Stimulated activated CD8-positive, alpha-beta memory T cell treated with anti-CD3 and anti-CD28 coated beads, Interleukin-7, amount 100 ng/mL, for 48 hours (primary cell): ENCODE measurements at places on chromosomes 12 and 14.

DNA sequence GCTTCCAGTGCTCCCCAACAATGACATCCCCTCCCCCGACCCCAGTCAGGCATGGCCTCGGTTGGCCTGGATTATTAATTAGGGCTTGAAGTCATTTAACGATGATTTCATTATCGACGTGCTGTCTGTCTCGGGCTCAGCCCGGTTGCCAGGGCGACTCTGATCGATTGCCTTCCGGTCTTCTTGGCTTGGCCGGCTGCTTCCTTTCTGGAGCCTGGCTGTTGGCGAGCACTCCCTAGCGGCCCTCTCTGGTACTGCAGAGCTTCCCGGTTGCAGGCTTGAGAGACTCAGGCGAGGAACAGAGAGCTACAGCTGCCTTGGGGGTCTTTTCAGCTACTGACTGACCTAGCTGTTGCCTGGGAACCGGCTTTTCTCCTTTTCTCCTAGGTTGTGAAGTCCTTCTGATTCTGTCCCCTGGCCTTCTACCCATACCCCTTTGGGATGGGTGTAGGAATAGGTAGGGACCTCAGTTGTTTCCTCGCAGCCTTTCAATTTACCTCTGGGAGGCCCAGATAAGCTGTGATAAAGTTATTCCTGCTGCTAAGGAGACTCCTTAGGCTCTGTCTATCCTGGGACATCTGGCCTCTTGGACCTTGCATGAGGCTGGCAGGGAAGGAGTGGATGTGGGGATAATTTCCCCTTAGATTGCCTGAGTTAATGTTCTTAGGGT is 5.5 kb upstream of the CISTR start:
- peak; percentile 72 for DNase-seq

DNA sequence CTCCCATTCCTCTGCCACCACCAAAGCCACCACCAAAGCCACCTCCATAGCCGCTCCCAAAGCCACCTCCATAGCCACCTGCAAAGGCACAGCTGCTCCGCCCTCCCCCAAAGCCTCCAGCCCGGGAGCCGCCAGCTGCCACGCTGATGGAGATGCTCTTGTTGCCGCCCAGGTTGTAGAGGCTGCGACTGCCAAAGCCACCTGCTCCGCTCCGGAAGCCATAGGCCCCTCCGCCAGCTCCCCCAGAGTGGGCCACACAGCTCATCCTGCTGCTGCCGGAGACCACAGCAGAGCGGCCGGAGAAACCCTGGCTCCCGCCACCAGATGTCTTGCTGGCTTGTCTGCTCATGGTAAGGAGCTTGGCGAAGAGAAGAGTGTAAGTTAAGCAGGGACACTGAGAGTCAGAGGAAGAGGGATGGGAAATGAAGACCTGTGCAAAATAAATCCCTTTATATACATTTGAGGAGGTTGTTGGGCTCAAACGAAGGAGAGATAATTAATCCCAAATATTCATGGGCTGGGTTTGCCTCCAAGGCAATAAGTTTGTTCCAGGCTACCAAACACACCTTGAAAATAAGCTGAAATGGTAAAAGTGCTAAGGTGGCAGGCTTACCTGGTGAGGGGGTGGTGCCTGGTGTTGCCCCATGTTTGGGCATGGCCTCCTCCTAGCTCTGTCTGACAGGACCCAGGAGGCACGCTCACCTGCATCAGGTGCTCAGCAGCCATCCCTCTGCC is at the start of gene KRT3:
KRT3 (minus strand) TSS at position 424 of the 735 bp plus-strand sequence; CDS start at position 349, 75 bp downstream.
- no peak for DNase-seq

DNA sequence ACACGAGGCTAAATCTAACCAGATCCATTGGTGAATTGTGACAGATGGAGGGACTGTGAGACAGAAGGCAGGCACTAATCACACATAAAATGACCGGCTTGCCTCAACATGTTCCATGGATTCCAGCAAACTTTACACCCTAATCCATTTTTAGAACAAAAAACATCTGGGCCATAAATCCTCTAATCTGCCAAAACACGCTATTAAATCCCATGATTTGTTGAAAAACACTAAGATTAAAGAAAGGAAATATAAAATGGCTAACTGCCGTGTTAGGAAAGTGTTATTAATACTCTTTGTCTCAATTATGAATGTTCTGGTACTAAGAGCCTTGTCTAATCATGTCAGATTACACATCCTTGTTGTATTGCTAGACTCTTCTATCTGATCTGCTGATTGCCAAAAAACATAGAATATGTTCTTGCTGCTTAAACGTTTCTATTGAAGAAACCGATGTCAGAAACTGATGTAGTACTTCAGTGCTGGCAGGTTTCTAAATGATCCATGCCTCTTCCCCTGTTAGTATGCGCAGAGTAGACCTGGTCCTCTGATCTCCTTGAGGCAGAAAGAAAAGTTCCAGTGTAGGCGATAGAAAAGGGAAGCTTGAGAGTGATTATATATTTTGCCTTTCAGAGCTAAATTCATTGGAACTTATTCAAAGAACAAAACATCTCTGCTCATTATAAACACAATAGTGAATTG is 384.9 kb downstream of the SOX5 start:
- no peak for DNase-seq

DNA sequence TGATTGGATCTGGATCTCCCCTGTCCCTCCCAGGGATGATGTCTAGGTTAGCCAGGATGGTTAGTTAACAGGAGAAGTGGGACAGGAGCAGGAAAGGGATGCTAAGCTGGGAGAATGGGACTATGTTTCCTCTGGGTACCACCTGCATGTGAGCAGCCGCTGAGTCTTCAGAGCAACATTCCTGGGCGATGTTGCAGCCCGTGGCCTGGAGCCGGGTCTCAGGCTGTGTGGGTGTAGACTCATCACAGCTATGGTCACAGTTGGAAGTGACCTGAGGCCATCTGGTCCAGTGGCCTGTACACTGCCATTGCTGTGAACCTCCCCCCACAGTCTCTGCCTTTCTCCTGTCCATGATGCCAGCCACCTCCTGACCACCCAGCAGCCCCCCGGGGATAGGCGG is 422.6 kb downstream of the DPF3 start:
- DNase-seq: no peak

DNA sequence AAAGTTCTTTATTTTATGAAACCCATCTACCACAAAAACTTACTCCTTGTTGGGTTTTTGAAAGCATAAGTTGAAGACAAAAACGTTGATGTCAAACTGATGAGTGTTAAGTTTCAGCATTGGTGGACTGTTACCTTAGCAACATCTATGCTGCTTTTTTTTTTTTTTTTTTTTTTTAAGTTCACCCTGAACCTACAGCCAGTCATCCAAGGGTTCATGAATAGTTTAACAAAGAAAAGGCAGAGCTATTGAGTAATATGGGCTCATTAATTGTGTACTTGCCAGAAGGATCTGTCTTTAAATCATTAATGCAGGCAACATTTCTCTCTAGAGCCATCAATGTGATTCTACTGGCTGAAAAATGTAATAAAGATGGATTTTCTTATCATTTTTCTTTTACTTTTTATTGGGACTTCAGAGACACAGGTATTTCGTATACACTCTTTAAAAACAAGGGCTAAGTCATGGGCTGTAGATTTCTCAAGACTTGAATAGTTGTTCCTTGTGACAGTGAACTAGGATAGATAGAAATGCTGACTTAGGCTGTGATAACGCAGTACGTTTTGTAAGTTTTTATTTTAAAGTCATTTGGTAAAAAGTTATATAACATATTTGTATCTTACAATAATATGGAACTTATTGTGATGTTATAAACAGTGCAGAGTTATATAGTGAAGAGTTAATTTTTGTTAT is at the start of gene PTPRQ:
PTPRQ (plus strand) TSS at position 262 of the 693 bp plus-strand sequence; CDS start at position 373, 111 bp downstream.
- no peak for DNase-seq

GRCh38 chr14:61362072-61362750 is 40.8 kb downstream of the PRKCH start:
- no peak for DNase-seq

DNA sequence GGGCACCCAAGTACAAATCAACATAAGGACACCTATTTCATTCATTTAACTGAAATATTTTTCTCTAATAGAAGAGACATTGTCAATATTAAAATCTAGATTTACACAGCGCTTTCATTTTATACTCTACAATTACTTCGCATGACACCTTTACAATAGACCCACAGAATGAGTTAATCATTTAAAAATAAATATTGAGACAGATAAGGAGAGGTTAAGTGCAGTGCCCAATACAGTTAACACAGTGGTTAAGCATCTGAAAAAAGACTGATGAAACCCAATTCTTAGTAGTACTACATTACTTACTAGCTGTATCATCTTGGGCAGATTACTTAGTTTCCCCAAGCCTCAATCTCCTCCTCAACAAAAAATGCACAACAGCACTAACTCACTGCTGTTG is 116.2 kb downstream of the DENND5B start:
- no peak for DNase-seq

DNA sequence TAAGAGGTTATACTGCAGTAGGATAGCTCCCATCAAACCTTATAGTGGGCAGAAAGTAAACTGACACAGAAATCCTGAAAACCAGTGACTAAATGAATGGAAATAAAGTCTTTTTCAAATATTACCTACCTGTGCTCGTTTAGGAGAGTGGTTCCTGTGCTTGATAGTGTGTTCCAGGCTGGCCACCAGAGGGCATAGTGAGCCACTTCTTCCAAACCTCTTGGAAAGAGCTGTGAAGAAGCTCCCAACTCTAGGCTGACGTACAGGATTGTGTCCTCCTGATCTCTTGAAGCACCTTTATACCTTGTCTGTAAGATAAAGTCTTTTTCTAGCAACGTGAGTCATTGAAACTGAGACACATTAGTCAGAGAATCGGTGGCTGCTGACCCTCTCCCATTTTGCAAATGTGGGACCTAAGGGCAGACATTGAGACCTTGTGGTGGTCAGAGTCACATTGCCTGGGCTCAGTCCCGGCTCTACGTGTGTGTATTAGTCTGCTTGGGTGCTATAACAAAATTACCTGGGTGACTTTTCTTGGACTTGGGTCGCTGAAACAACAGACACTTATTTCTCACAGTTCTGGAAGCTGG is 17.6 kb downstream of the TDP1 start:
- DNase-seq: peak; percentile 17

GRCh38 chr14:68793734-68794129 is 865 bp upstream of the ZFP36L1 start:
- no peak for DNase-seq

DNA sequence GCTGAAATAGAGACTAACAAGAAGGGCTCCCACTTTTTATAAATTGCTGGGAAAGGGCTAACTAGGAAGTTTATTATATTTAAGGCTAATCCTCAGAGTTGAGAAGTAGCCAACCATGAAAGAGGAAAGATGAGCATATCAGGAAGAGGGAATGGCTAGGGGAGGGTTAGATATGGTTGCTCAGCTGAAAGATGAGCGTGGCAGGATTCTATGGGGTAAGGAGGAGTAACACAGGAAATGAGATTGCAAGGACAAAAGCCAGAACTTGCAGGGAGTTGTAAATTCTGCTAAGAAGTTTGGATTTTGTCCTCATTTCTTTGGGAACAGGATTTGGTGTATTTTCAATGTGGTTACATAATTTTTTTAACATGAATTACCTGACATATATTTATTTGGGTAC is 127.4 kb upstream of the ATP2B1 start:
- no peak for DNase-seq

DNA sequence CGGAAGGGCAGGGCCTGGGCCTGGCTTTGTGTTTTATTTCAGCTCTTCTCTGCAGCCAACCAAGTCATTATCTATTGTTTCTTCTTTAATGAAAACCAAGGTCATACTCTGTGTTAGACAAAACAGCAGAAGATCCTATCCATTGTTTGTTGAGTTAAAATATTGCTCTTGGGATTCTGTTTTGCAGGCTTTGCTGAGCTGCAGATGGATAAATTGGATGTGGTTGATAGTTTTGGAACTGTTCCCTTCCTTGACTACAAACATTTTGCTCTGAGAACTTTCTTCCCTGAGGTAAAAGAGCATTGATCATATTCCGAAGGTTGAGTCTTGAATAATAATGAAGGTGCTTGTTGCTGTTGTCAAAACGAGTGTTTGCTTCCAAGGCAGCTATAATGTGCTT is 106.6 kb downstream of the PLXNC1 start:
- no peak for DNase-seq

GRCh38 chr14:96806836-96807235 is 9.7 kb downstream of the VRK1 start:
- DNase-seq: no peak

DNA sequence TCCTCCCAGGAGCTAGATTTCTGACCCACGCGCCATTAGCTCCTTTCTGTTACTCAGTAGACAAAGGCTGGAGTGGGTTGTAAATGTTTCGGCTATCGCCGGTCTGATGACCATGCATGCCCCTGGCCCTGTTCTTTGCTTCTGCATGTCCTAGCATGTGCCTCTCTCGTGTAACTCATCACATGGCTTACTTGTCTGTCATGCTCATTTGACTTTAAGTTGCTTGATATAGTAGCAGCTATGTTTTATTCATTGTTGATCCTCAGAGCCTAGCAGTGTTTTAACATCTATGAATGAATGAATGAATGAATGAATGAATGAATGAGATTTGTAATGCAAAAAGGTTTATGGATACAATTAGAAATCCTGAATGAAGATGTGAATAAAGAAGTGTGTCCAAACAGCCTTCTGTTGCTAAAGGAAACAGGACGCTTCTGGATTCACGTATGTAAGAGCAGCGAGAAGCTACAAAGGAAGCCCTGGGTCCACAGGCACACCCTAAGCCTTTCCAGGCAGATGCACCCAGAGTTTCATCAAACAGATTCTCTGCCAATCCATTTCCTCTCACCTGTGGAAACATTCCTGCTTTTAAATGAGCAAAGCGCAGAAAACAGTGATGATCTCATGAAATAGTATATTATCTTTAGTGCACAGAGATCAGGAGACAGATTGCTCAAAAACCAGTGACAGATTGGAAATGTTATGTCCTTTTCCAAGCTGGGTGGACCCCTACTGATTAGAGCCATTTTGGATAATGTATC is 3.4 kb downstream of the GSG1 start:
- no peak for DNase-seq

DNA sequence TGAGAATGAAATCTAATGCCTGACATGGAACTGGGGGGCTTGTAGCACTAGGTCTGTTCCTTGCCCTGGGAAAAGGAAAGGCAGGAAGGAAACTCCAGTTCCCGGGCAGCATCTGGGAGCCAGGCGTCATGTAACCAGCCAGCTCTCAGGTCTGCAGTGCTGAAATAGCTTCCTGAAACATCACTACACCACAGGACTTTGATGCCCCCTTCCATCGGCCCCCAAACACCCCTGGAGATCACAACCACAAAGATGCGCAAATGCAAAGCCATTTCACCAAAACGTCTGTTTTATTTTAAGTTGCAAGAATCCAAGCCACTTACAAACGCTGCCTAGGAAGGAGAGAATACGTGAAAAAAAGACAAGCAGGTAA is 40.9 kb downstream of the KCTD10 start:
- no peak for DNase-seq

- DNase-seq: no peak
These were observed 158.4 kb downstream of the CHST11 start for GRCh38 chr12:104615048-104615561.

GRCh38 chr12:93245543-93245942 is 132.2 kb upstream of the NUDT4 start:
- DNase-seq: no peak

DNA sequence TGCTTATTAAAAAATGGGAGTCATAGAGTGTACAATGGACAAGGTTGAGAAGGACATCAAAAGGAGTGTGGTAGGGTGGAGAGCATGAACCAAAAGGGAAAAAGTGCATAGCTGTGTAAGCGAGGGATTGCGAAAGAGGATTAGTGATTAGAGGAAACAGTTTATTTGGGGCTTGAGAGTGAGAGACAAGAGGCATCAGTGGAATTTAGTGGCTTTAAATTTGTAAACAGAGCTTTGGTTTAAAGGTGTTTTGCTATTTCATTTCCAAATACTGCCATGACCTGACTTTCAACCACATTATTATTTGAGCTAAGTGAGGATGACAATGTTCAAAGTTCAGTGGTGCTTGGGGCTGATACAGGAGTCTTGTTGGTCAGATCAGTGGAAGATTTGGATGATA is 53.4 kb downstream of the SLC16A7 start:
- DNase-seq: no peak

GRCh38 chr12:7339675-7340074 is 35.8 kb downstream of the ACSM4 start:
- DNase-seq: no peak
